Suprapubic skin (tissue), 4 donors: ENCODE measurements at places on chromosomes 2 and 18. TPM values are rescaled to one million over a fixed set of nuclear protein-coding genes. Genes with fewer than 3 reads are reported as not detected.

DNA sequence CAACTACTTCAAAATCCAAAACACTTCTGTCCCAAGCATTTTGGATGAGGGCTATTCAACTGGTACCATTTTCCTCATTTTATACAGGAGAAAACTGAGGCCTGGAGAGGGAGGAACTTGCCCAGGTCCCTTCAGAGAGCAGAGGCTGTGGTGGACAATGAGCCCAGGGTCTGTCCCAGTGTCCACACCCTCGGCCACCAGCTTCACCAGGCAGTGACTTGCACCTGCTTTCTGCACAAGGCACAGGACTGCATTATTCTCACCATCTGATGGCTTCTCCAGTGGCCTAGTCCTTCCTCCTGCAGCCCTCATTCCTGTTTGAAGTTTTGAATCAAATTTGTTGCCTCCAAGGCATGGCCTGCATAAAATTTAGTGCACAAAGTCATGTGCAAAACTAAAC, 53.3 kb downstream of the RNF144A start:
- no peak overlapping the region for H3K4me3 ChIP-seq
- no peaks in the 10 kb centered on the region for H3K27me3 ChIP-seq
- DNase-seq: no peak
- no peaks in the 10 kb centered on the region for H3K4me1 ChIP-seq
- no peaks in the 10 kb centered on the region for H3K36me3 ChIP-seq
- no peak overlapping the region for H3K27ac ChIP-seq

GRCh38 chr2:197031803-197032202, 105.3 kb upstream of the PGAP1 start:
- no peaks in the 10 kb centered on the region for H3K4me1 ChIP-seq
- H3K27ac ChIP-seq: no peak overlapping the region
- no peaks in the 10 kb centered on the region for H3K27me3 ChIP-seq
- no peaks in the 10 kb centered on the region for H3K36me3 ChIP-seq

- no peak overlapping the region for H3K27ac ChIP-seq
- H3K4me1 ChIP-seq: no peaks in the 10 kb centered on the region
- H3K27me3 ChIP-seq: no peaks in the 10 kb centered on the region
- peaks cover 55% of the 10 kb centered on the region for H3K36me3 ChIP-seq
- H3K4me3 ChIP-seq: no peak overlapping the region
- DNase-seq: no peak
Observed at GRCh38 chr2:38315707-38316333, 61.3 kb downstream of the ATL2 start.

GRCh38 chr2:128450211-128451024, 131.8 kb upstream of the HS6ST1 start:
- H3K4me3 ChIP-seq: no peak overlapping the region
- H3K4me1 ChIP-seq: peaks cover 17% of the 10 kb centered on the region
- no peaks in the 10 kb centered on the region for H3K27me3 ChIP-seq
- peak; percentile 43 for DNase-seq
- H3K36me3 ChIP-seq: no peaks in the 10 kb centered on the region

The RND3 gene
- total RNA-seq: 65.3 TPM

DNA sequence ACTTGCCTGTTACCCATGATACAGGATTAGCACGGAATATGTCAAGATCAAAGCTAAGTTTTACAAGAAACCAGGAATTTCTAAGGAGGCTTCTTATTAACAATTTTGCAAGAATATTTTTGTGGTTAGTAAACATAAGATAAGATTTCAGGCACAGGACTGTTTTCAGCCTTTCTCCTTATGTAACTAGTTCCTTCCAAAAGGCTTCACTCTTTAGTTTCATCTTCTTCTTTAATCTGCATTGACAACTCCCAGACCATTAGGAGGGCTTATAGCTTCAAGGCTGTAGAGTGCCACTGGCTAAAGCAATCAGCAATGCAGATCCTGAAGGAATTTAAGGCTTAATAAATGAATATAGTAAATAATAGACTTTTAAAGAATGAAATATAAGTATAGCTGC, 29.3 kb downstream of the SLC14A1 start:
- H3K36me3 ChIP-seq: no peaks in the 10 kb centered on the region
- H3K4me1 ChIP-seq: peaks cover 4% of the 10 kb centered on the region
- H3K4me3 ChIP-seq: no peak overlapping the region
- no peaks in the 10 kb centered on the region for H3K27me3 ChIP-seq
- DNase-seq: no peak

GRCh38 chr18:2154278-2154677, 417.0 kb downstream of the METTL4 start:
- no peaks in the 10 kb centered on the region for H3K36me3 ChIP-seq
- DNase-seq: no peak
- no peaks in the 10 kb centered on the region for H3K4me1 ChIP-seq
- no peaks in the 10 kb centered on the region for H3K27me3 ChIP-seq
- no peak overlapping the region for H3K4me3 ChIP-seq
- H3K27ac ChIP-seq: no peak overlapping the region

- no peaks in the 10 kb centered on the region for H3K4me1 ChIP-seq
- no peak overlapping the region for H3K27ac ChIP-seq
- DNase-seq: no peak
- H3K4me3 ChIP-seq: no peak overlapping the region
Observed at GRCh38 chr2:213627054-213627710, 342.9 kb downstream of the SPAG16 start.

- DNase-seq: no peak
- no peaks in the 10 kb centered on the region for H3K36me3 ChIP-seq
- H3K4me1 ChIP-seq: no peaks in the 10 kb centered on the region
- H3K27ac ChIP-seq: no peak overlapping the region
- no peak overlapping the region for H3K4me3 ChIP-seq
Observed at GRCh38 chr18:50044402-50044801, 150.5 kb downstream of the MYO5B start.

DNA sequence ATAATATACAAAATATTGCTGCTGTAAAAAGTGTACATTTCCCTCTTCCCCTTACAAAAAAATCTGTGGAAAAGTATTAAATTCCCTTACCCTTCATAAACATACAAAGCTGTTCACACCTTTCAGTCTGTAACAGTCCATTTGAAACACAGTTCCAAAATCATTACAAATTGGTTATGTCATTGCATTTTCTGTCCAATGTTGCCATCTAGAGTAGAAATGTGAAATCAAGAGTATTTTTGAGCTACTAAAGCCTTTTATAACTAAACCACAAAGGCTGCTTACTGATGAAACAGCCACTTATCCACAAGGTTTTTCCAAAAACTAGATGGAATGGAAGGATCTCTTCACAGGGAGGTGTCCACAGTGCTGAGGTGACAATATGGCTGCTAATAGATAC, 72.5 kb downstream of the SS18 start:
- no peak overlapping the region for H3K27ac ChIP-seq
- no peaks in the 10 kb centered on the region for H3K27me3 ChIP-seq
- no peak for DNase-seq
- H3K4me1 ChIP-seq: no peaks in the 10 kb centered on the region

GRCh38 chr2:174608866-174609214, 11.2 kb upstream of the WIPF1 start:
- no peaks in the 10 kb centered on the region for H3K27me3 ChIP-seq
- H3K4me3 ChIP-seq: no peak overlapping the region
- no peak overlapping the region for H3K27ac ChIP-seq
- H3K4me1 ChIP-seq: peaks cover 34% of the 10 kb centered on the region
- H3K36me3 ChIP-seq: no peaks in the 10 kb centered on the region

GRCh38 chr2:139020287-139020686, 240.1 kb upstream of the NXPH2 start:
- H3K4me1 ChIP-seq: no peaks in the 10 kb centered on the region
- H3K36me3 ChIP-seq: no peaks in the 10 kb centered on the region
- no peaks in the 10 kb centered on the region for H3K27me3 ChIP-seq
- no peak for DNase-seq
- no peak overlapping the region for H3K4me3 ChIP-seq
- no peak overlapping the region for H3K27ac ChIP-seq

The FAM237A gene
- total RNA-seq: not detected

- H3K4me3 ChIP-seq: no peak overlapping the region
- H3K27ac ChIP-seq: no peak overlapping the region
- H3K4me1 ChIP-seq: no peaks in the 10 kb centered on the region
- no peaks in the 10 kb centered on the region for H3K36me3 ChIP-seq
Observed at GRCh38 chr2:126643431-126643830, 12.5 kb upstream of the GYPC start.

DNA sequence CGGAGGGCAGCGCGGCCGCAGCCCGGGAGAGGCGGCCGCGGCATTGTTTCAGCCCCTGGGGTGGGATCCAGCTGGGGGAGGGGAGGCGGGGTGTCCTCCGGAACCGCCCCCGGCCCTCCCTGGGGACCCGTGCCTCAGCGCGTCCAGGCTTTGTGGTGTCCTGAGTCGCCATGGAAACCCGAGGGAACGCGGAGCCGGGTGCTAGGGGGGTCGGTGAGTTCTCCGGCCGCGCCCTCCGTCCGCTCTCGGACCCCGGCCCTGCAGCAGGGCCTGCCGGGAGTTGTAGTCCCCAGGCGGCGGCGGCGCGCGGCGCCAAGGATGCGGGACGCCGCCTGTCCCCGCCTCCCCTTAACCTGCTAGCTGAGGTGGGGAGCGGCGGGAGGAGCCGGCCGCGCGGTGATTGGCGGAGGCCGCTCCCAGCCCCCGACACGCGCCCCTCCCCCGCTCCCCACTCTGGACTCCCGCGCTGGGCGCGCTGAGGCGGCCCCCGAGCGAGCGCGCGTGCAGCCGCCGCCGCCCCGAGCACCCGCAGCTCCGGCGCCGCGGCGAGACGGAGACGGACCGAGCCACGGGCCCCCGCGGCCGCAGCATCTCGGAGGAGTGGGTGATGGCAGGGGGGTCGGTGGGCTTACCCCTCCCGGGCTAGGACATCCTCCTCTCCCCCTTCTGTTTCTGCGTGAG, at the start of gene DPYSL5:
TSS of gene DPYSL5 (plus strand) at position 478 of the 681 bp plus-strand sequence. CDS start 50,368 bp downstream, outside the sequence.
- no peak within 1 kb of the TSS for H3K27ac ChIP-seq
- peak within 1 kb of the TSS; percentile 49 for H3K4me3 ChIP-seq
- peaks cover 38% of the 10 kb centered on the region for H3K4me1 ChIP-seq
- no peaks in the 10 kb centered on the region for H3K36me3 ChIP-seq
- DNase-seq: no peak

DNA sequence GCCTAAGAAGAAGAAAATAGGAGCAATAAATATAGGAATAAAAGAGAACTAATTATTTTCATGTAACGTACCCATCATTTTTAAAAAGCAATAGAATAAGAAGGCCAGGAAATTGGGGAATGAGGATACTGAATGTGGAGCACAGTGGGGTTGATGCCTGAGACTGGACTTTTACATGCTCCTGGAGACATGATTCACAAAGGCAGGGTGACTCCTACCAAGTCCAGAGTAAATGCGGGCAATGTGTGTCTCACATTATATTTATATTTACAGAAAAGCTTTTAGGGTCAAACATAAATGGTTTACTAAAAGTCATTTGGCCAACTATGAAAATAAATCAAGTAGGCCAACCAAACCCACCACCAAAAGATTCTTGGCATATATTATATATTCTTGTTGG, 87.9 kb upstream of the COL5A2 start:
- H3K27ac ChIP-seq: peak overlapping the region; percentile 10
- no peaks in the 10 kb centered on the region for H3K36me3 ChIP-seq
- no peak overlapping the region for H3K4me3 ChIP-seq
- no peaks in the 10 kb centered on the region for H3K27me3 ChIP-seq
- DNase-seq: no peak
- peaks cover 4% of the 10 kb centered on the region for H3K4me1 ChIP-seq

DNA sequence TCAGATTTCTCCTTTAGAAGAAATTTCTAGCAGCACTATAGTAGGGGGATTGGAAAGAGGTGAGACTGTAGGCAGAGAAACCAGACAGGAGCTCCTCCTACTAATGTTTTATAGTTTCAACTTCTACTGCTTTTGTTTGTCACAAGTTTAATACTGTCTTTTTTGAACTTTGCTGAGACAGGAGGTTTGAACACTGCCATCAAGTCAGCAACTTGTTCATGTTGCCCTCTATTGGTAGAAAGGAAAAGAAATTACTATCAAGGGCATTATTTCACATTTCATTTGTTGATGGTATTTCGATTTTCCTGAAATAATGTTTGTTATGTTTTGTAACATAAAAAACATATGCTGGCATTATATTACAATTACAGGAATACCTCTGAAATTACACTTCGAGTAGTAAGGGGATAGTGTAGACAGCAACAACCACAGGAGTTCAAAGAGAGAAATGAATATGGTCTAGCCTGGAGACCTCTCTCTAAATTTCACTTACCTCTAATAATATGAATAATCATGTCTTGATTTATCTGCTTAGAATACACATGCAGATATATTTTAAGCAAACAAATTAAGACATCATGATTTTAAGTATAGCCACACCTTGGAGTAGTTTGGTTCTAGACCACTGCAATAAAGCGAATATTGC, 12.4 kb upstream of the CCDC88A start:
- no peak overlapping the region for H3K27ac ChIP-seq
- no peak for DNase-seq
- no peaks in the 10 kb centered on the region for H3K36me3 ChIP-seq
- no peaks in the 10 kb centered on the region for H3K4me1 ChIP-seq

The ALPI gene
- not detected for total RNA-seq

The MYL1 gene
- total RNA-seq: not detected
